Activated CD4-positive, alpha-beta memory T cell treated with anti-CD3 and anti-CD28 coated beads for 36 hours (primary cell): ENCODE measurements at places on chromosomes 6 and 20.

- no peak for DNase-seq
Observed at GRCh38 chr20:46583411-46584214, 33.2 kb upstream of the OCSTAMP start.

- no peak for DNase-seq
Observed at GRCh38 chr20:43334080-43334479, 123.6 kb upstream of the SRSF6 start.

GRCh38 chr6:13277231-13277630, 51.1 kb downstream of the TBC1D7 start:
- no peak for DNase-seq

DNA sequence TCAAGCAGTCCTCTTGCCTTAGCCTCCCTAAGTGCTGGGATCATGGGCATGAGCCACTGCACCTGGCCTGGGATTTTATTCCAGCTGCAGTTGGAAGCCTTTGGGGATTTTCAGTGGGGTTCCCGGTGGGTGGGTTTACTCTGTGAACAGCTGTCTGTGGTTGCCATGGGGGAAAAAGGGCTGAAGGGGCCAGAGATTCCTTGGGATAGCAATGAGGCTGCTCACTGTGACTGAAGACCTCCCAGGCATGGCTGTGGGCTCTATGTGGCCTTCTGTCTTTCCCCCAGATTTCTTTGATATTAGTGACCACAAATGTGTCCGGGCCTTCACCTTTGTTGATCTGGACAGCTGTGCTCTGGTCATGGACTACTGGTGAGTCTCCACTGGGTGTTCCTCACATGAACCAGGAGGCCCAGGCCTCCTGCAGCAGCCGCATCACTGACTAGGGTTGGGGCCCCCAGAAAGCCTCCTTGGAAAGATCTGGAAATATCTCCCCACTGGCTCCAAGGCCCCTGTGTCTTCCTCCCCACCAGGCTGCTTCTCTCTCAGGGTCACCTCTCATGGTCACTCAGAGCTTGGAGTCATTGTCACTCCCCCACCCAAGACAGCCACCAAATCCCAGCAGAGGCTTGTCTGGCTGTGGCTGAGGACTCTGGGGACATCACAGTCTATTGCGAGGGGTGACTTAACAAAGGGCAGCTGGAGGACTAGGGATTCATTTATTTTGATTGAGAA, 33.4 kb downstream of the EFCAB8 start:
- no peak for DNase-seq
